SJCRH30 (cell line): ENCODE measurements at places on chromosomes 4 and X. TPM values are rescaled to one million over a fixed set of nuclear protein-coding genes. Genes with fewer than 3 reads are reported as not detected.

- no peak overlapping the region for H3K4me3 ChIP-seq
- no peak for DNase-seq
- H3K27me3 ChIP-seq: no peaks in the 10 kb centered on the region
- no peaks in the 10 kb centered on the region for H3K4me1 ChIP-seq
- no peaks in the 10 kb centered on the region for H3K36me3 ChIP-seq
These were observed 253.3 kb downstream of the CENPC start for GRCh38 chr4:67292045-67292444.

GRCh38 chr4:143402776-143403552 is 66.3 kb downstream of the GAB1 start:
- no peak overlapping the region for H3K27ac ChIP-seq
- no peaks in the 10 kb centered on the region for H3K4me1 ChIP-seq
- H3K4me3 ChIP-seq: no peak overlapping the region
- no peaks in the 10 kb centered on the region for H3K36me3 ChIP-seq
- no peak for DNase-seq

DNA sequence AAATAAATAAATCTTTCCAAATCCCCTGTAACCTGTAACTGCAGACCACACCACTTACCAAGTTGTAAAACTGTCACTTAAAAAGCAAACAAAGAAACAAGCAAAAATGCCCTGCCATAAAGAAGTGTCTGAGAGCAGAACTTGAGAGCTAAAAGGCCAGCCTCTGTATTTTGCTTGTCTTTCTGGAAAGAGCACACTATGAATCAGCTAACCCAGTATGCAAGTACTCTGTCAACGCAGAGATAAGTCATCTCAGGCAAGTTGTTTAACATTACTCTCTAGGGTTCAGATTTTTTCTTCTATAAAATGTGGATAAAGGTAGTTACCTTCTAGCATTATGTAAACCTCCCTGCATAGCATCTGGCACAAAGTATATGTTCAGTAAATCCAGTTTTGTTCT is 134.8 kb downstream of the HS3ST1 start:
- no peak overlapping the region for H3K4me3 ChIP-seq
- no peaks in the 10 kb centered on the region for H3K4me1 ChIP-seq
- no peak for DNase-seq
- no peaks in the 10 kb centered on the region for H3K36me3 ChIP-seq
- H3K27ac ChIP-seq: no peak overlapping the region

- H3K27me3 ChIP-seq: no peaks in the 10 kb centered on the region
- H3K4me1 ChIP-seq: no peaks in the 10 kb centered on the region
- no peak overlapping the region for H3K27ac ChIP-seq
- no peak overlapping the region for H3K4me3 ChIP-seq
These were observed 17.8 kb downstream of the WDR1 start for GRCh38 chr4:10098780-10099160.

DNA sequence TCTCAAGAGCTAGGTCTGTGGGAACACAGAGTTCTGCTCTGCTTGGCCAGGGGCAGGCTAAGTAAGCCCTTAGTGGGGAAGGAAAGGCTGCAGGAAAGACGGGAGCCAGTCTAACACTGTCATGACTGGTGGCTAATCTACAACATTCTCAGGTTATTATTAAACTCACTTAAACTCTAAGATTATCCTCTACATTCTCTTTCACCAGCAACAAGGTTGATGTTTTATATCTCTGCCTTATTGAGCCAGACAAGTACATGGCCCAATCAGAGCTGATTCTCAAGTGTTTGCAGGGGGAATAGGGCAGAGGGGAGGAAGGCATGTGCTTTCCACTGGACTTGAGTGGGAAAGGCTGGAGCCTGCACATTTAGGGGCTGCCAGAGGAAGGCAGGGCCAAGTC is 50.9 kb upstream of the FAM241A start:
- H3K36me3 ChIP-seq: no peaks in the 10 kb centered on the region
- H3K4me3 ChIP-seq: no peak overlapping the region
- DNase-seq: no peak
- H3K27ac ChIP-seq: no peak overlapping the region
- no peaks in the 10 kb centered on the region; the same call in 1 of the 2 replicates for H3K4me1 ChIP-seq

DNA sequence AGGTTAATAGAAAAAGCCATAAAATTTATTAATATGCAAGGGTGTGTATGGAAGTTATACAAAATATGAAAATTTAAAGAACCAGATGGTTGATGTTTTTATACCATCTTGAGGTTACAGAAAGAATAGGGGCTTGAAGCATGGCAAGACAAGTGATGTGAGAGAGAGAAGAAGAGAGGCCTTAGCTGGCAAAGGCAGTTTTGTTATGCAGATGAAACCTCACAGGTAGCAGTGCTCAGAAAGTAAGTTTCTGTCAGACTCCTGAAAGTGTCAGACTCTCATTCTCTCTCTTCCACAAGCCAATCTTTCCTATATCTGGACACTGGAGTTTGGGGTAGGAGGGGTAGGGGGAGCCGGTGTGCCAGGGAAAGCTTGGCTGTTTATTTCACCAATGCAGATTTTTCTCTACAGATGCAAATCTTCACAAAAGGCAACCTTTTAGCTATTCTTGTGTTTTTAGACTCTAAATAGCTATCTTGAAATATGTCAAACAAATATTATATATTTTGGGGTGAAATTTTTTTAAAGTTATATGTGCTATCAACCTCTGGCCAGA is 124.5 kb downstream of the CFAP299 start:
- no peaks in the 10 kb centered on the region for H3K4me1 ChIP-seq
- no peak for DNase-seq
- no peaks in the 10 kb centered on the region for H3K27me3 ChIP-seq

DNA sequence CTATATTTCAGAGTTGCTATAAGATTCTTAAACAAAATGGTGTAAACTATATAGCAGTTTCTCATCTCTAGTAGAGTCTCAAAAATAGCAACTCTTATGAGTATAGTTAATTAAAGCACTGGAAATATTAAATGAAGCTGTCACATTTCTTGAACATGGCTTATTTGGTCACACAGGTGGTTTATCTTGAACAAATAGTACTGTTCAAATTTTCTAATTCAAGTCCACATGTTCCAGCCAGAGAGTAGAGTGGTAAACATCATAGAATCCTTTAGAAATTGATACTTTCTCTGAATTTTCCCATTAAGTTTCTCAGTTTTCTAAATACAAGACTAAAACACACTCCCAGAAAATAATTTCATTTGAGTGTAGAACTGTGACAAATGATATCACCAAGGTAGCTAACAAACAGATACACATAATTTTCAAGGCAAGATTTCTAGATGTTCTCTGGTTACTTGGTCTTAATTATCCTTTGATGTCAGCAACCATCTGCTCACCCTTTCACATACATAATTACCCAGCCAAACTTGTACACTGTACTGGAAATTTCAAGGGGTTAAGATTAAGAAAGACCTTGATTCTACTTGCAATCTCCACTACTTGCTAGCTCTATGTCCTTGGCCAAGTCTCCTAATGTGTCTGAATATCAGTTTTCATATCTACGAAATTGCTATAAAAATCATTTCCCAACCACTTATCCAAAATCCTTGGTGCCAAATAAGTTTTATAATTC is 24.3 kb upstream of the PAK3 start:
- H3K4me3 ChIP-seq: no peak overlapping the region
- H3K27me3 ChIP-seq: no peaks in the 10 kb centered on the region; the same call in 1 of the 2 replicates
- H3K27ac ChIP-seq: no peak overlapping the region

Gene NWD2
- total RNA-seq: 0.02 TPM in 1 of 2 replicates, not detected in the other

Gene DGAT2L6
- total RNA-seq: not detected in 2 replicates

Gene NDNF
- total RNA-seq: 6.5 and 7.3 TPM in 2 replicates
